ENCODE measurements at places on chromosomes 7 and 10.
A peak's percentile ranks its signal among the peaks of the same experiment; 100 is the strongest.

- no peak for DNase-seq
These were observed 12.2 kb upstream of the PPIF start for GRCh38 chr10:79335094-79335469.

GRCh38 chr7:25781704-25782103, 370.3 kb upstream of the NFE2L3 start:
- DNase-seq = no peak

DNA sequence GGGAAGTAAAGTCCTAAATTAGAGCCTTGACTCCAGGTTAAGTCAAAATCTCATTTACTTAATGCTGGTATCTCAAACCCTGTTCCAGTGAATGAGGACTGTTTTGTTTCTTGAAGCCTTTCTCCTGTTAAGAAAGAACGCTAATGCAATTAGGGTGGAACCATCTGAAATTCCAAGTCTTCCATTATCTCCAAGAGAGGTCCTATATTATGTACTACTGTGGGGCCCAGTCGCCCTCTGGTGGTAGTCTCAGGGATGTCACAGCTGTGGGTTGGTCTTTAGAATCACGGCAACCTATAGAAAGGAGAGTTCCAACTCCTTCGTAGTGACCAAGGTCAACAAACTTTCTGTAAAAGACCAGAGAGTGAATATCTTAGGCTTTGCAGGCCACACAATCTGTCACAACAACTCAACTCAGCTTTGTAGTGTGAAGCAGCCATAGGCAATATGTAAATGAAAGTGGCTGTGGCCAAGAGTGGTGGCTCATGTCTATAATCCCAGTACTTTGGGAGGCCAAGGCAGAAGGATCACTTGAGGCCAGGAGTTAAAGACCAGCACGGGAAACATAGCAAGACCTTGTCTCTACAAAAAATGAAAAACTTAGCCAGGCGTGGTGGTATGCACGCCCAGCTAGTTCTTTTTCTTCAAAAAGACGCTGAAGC, 9.3 kb downstream of the RPP38 start:
- peak; percentile 50 for DNase-seq

- no peak for DNase-seq
These were observed 179.2 kb upstream of the CDCA7L start for GRCh38 chr7:22124941-22125340.

GRCh38 chr10:112896722-112897121, 53.3 kb upstream of the TCF7L2 start:
- no peak for DNase-seq

DNA sequence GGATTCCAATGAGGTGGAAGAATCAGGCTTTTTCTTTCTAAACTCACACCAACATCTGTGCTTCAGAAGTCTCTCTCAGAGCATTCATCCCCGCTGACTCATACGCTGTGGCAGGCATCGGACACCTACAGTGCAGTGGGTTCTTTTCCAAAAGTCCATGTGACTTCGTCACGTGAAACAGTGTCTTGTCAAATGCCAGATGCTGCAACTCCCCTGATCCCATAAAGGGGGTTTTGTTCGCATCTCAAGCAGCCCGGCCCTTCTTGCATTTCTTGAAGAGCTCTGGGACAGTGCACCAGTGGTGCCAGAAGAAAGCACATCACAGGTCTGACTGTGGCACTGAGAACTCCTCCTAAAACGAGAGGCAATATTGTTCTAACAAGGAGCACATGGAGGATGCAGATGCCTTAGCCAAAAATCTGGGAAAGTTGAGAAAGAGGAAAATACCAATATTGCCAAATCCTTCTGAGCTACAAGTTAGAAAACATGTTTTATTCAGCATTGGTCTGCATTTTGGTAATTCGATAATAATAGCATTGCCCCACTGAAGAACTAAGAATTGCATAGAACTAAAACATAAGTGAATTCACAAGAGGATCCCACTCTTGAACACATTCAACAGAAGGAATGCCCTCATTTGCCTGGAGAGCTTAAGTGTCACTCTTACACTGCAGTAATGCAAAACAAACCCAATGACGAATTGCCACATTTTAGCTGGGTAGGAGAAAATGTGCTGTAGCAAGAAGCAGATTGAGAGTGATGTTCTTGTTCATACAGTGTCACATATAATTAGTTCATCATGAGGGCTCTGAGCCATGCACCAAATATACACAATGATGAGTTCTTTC, 204.4 kb downstream of the CXCL12 start:
- DNase-seq = no peak

- no peak for DNase-seq
These were observed 32.9 kb upstream of the BPGM start for GRCh38 chr7:134613623-134614347.

GRCh38 chr10:131928248-131929095, 27.7 kb downstream of the PPP2R2D start:
- no peak for DNase-seq

DNA sequence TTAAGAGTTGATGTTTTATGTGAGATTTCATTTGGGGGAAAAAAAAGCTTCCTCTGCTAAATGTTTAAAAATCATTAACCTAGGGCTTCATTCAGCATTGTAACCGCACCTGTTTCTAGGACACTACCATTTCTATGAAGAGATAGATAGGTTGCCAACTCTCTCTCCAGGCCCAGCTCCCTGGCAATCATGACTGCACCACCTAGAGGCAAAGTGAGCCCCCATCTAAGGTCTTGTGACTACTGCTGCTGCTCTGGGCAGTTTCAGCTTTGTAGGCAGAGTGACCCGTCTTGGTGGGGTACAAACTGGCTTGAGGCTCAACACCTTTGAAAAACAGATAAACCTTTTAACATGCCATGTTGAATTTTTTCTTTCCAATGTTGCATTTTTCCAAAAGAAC, 27.3 kb upstream of the MRC1 start:
- no peak for DNase-seq

DNA sequence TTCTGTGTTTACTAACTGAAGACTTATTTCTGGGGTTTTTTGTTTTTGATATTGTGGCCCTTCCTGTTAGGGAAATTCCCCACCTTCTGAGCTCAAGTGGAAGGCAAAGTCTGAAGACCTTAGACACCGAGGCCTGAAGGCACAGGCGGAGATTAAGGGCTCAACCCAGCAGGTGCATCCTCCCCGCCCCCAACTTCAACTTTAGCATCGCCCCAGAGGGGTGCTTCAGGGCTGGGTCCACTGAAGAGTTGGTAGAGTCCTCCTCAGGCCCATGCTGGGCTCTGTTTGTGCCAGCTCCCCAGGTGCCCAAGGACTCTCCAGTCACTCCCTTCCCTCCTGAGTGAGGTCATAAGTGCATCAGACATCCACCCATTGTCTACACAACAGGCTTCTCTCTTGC, 9.4 kb upstream of the PPIA start:
- DNase-seq = no peak

DNA sequence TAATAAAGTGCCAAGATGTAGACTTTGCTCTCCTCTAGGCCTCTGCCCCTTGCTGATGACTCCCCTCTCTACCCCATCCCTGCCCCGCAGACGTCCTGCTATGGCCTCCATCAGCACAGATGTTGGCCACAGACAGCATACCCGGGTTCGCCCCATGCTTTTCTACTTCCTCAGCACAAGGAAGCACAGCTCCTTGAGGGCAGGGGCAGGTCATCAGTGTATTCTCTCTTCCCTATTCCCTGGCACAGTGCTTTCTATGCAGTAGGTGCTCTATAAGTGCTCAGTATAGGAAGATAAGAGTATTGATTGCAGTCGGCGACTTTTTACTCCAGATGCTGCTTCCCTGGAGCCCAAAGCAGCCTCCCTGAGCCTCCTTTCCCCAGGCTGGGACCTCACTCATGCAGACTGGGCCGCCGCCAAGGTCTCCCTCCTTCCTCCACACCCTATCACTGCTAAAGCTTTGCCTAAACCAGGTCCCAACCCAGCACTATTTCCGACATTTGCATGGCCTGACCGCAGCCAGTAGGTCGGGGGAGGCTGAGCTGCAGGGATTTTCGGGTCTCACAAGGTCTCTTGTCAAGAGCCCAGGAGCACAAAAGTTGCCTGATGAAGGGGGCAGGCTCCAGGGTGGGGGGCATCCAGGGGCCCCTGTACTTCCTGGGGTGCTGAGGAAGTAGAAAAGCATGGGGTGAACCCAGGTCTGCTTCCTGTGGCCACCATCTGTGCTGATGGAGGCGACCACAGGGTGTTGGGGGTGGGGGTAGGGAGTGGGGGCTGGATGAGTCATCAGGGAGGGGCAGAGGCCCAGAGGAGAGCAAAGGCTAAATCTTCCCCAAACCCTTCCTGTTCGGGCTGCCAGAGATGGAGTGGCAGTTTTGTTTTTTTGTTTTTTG, 8.0 kb downstream of the CALHM3 start:
- DNase-seq = no peak

DNA sequence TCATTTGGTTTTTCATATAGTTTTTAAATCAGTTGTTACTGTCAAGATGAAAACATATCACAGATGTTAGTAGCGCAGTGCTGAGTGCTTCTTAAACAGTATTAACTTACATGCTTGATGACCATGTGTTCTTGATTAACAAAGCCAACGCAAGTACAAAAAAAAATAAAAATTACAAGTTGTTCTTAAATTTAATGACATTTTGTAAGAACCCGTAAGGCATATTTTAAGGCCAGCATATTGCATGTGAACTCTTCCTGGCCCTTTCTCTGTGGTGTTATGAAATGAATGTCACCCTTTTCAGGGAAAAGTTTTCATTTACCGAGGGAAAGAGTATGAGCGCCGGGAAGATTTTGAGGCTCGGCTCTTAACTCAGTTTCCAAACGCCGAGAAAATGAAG, 140.4 kb upstream of the NPS start:
- no peak for DNase-seq

GRCh38 chr7:82080254-82080927, 310.5 kb upstream of the HGF start:
- DNase-seq = no peak

DNA sequence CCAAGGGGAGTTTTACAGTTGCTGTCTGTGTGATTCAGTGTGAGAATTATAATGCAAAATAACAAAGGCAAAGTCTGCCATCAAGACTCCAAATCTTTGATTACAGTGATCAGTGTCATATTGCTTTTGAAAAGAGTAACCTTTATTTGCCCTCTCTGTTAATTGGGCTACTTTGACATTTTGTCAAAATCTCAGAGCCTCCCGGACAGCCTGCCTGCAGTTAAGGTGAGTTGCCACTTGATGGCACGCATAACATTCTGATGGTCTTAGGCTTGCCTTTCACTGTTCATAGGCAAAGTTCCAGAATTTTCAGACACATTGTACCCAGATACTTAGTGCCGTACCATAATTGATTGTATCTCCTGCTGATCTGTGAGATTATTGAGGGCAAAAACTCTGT, 253.5 kb downstream of the ABCA13 start:
- no peak for DNase-seq

DNA sequence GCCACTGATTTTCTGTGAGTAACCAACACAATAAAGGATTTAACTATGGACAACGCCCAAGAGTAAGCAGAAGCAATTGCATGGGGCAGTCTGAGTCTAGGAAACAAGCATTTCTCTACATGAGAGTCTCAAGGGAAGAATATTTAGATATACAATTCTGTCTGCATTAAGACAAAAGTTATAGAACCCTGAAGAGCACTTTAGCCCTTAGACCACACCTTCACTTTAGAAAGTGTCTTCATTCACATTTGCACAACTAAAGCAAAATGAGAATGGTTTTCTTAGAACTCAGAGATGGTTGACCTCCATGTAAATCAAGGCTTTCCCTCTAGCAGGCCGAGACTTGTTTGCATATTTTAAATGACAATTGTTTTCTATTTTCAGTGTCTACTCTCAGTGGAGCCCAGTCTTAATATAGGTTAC, 25.5 kb upstream of the TRIM24 start:
- no peak for DNase-seq

- no peak for DNase-seq
These were observed 730.0 kb upstream of the IGFBP3 start for GRCh38 chr7:46651070-46651469.

GRCh38 chr10:112562122-112562521, 115.1 kb downstream of the VTI1A start:
- DNase-seq = no peak

DNA sequence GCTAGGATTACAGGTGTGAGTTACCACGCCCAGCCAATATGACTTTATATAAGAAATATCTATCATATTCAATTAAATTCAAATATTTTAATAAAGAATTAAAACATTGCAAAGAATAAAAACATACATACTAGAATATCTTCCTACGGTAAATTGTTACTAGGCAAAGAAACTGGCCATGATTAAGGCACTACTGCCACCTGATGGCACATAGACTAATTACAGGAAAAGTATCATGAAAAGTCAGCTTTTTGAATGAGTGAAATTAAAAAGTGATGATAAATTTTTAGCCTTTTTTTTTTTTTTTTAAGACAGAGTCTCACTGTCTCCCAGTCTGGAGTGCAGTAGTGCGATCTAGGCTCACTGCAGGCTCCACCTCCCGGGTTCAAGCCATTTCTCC, 30.9 kb downstream of the MRPS33 start:
- no peak for DNase-seq
